ENCODE measurements at places on chromosomes 3 and 15.
A peak's percentile ranks its signal among the peaks of the same experiment; 100 is the strongest.

DNA sequence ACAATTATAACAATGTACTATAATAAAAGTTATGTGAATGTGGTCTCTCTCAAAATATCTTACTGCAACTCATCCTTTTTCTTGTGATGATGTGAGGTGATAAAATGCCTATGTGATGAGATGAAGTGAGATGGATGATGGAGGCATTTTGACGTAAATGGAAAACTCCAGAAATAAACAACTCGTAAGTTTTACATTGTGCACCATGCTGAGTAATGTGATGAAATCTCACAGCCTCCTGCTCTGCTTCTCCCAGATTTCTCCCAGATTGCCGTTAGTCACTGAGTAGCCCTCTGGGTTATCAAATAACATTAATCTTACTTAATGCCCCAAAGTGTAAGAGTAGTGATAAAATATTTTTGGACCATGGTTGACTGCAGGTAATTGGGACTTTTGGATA is 64.8 kb upstream of the SLCO2A1 start:
- ATAC-seq, result no peak

- no peak for ATAC-seq
These were observed 603 bp downstream of the SLC7A14 start for GRCh38 chr3:170585008-170585936.

GRCh38 chr3:59935025-59935424 is 885.2 kb upstream of the CFAP20DC start:
- peak; percentile 84 for ATAC-seq

GRCh38 chr3:114375608-114376421 is 82.0 kb downstream of the TIGIT start:
- no peak for ATAC-seq

DNA sequence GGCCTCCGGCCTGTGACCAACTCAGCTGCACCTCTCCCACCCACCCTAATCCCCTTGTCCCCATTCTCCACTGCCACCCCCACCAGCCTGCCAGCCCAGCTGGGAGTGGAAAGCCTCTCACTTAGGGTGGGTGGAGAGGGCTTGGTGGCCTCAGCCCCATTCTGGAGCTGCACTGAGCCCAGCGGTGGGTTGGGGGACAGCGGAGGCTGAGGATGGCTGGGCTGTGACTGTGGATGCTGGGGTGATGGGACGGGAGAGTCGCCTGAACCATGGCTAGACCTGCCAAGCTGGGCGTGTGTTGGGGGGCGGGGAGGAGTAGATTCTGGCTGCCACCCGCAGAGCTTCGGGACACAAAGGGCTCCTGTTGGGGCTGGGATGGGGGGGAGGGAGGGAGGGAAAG is 1.8 kb downstream of the CLCN2 start:
- ATAC-seq, result no peak

DNA sequence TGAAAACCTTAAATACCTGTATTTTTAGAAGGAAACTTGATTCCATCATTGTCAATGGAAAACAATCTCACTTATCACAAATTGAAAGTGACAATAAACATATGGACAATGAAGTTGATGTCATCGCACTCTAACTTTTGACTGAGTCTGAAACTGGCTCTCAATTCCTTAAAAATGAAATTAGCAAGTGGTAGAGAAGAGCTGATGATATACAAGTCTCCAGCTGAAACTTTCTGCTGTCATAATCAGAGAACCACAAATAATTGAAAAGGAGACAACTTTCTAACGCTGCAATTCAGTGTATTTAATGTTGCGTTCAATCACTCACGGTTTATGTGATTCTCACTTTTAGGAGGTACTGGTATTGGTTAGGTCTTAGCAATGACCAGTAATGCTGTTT is 37.5 kb downstream of the EPHB1 start:
- ATAC-seq, result no peak

DNA sequence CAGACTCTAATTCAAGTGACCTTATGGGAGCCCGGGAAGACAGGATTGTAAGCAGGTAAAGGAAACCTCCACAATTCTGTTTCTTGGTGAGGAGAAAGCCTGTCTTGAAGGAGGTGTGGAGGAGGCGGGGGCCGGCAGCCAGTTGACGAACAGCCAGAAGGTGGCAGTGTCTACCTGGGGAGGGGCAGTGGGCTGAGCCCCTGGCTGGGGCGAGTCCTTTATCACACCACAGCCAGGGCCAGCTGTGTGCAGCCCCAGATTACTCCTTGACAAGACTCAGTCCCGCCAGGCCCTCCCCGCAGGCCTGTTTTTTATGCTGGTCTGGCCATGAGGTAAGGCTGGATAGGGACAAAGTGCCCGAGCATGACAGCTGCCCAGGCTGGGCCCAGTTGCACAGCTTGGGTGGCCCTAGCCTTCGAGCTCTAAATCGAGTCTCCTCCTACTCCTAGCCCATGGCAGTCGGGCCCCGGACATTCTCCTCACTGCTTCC is 40.9 kb upstream of the IDH2 start:
- peak; percentile 86 for ATAC-seq
